NCI-H345 (cell line): ENCODE measurements at places on chromosomes 3 and 15.

DNA sequence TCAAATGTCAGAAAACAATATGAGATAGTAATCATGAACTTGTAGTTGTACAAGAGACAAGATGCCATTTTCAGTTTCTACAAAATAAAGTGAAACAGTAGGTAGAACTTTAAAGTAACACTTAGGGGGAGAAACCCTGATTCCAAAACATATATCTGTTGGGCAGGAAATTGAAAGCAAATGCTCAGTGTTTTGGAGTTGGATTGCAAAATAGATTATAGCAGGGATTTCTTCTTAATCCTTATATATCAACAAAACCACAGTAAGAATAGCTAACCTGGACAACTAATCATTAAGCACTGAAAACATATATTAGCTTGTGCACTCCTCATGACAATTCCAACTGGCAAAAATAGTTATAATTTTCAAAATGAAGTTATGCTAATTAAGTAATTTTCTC is 46.9 kb downstream of the COMMD2 start:
- DNase-seq, result no peak

DNA sequence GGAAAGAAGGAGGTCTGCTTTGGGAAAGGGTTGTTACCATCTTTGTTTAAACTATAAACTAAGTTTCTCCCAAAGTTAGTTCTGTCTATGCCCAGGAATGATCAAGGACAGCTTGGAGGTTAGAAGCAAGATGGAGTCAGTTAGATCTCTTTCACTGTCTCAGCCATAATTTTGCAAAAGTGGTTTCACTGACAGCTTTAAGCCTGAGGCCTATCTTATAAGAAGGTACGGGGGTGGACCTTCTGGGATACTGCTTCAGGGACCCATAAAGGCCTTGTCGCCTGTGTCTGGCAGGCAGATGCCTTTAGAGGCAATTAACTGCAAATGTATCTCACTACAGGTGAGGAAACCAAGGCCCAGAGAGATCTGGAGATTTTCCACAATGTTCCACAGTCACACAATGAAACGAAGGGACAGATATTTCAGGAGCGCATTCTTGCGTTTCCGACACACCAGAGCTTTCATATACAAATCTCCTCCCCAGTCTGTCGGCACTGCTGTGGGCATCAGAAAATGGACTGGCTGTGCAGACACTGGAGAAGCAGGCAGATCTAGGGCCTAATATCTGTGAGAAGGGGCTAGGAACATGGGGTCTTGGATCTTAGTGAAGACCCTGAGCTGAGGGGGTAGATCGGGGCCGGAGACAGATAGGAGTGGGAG is 169.5 kb upstream of the SMAD3 start:
- no peak for DNase-seq

GRCh38 chr3:55812394-55813013 is 325.4 kb upstream of the WNT5A start:
- no peak for DNase-seq

DNA sequence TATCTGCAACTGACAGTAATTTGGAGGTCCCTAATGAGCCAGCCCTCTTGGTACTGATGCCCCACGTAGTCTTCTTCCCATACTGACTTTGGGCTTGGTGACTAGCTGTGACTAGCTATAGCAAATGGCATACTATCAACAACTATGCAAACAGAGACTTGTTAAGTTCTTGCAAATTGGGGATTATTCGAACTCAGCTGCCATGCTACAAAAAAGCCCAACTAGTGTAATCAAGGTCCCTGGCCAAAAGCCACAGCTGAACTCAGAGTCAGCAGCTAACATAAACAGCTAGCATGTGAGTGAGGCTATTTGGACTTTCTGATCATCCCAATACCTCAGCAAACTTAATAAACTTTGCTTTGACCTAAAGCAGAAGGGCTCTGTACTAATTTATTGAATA is 121.2 kb upstream of the PLXND1 start:
- no peak for DNase-seq

GRCh38 chr15:52102463-52102862 is 10.1 kb downstream of the BCL2L10 start:
- no peak for DNase-seq

DNA sequence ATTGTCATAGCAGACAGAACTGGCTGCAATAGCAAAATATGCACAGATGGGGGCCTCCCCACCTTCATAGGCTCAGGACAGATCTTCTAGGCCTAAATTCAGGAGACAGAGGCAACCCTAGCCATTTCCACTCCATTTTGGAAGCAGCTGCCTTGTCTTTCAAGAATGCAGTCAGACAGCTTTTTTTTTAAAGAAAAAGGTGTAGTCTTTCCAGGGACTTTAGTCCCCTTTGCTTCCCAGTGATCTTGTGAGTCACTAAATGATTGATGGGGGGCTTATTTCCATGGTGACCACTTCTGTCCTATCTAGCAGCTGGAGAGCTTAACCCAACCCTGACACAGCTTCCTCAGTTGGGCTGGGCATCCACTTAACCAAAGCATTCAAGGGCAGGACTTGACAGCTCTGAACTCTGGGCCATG is 165.9 kb downstream of the TPRG1 start:
- DNase-seq, result no peak

- DNase-seq, result no peak
Measured at GRCh38 chr15:100588638-100589242, 13.2 kb downstream of the LINS1 start.

GRCh38 chr3:185362850-185363661 is at the start of gene MAP3K13:
MAP3K13 (plus strand) TSS chr3:185363136; CDS start chr3:185428582, 65,446 bp downstream.
- no peak for DNase-seq

DNA sequence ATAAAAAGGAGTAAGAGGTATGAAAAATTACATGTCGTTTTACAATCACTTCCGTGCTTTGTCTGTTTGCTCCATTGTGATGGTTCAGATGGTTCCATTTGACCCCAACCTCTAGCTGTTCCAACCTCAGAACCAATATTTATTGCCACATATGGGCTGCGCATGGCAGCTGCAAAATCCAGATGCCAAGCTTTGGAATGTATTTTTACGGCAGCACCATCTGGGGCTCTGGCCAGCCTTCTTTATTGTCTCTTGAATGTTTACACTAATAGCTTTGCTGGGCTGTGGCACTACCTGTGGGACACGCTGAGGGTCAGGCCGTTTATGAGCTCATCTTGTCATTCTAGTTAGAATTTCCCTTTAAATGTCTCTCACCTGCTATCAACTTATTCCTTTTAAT is 219.8 kb downstream of the ROBO2 start:
- DNase-seq, result peak; percentile 72

GRCh38 chr3:36957862-36958686 is 13.2 kb upstream of the TRANK1 start:
- DNase-seq, result no peak

DNA sequence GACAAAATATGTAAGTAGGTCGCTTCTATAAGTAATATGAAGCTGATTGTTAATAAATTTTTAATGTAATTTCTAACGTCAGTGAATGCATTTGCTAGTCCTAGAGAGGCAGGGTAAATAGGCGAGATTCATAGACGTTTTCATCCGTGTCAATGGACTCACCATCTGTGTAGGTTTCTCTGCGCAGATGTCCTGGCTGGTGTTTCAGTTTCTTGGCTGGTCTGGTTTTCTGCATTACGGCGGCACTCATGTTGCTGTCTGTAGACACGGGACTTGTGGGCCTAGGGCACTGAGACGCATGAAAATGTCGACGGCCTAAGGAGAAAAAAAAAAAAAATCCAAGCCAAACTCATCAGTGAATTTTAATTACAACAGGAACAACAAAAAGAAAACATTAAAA is 1153.3 kb downstream of the ROBO1 start:
- no peak for DNase-seq

GRCh38 chr3:187903697-187904096 is 158.4 kb upstream of the BCL6 start:
- no peak for DNase-seq

DNA sequence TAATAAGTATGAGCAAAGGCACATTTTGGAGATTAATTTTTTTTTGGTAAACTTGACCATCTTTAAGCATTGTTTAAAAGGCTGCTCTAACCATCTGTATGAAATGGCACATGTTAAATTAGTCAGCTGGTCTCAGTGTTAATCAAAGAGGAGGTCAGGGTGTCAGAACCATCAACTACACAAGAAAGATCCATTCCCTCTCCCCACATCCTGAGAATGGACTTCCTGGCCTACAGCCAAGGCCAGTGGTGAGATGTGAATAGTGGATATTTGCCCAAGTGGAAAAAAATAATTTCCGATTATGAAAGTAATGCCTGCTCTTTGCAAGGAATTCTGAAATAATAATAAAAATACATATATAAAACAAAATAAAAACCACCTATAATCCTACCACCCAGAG is 641.7 kb downstream of the NR2F2 start:
- DNase-seq, result no peak

GRCh38 chr15:85485956-85486567 is 105.7 kb downstream of the AKAP13 start:
- peak; percentile 56 for DNase-seq

GRCh38 chr3:135907422-135908165 is 57.9 kb upstream of the PPP2R3A start:
- DNase-seq, result no peak

- no peak for DNase-seq
Measured at GRCh38 chr3:1513662-1514061, 420.8 kb downstream of the CNTN6 start.

- DNase-seq, result no peak
Measured at GRCh38 chr3:62670351-62670750, 204.9 kb downstream of the CADPS start.

- DNase-seq, result peak; percentile 46
Measured at GRCh38 chr3:113626503-113627371, 69.7 kb downstream of the USF3 start.

DNA sequence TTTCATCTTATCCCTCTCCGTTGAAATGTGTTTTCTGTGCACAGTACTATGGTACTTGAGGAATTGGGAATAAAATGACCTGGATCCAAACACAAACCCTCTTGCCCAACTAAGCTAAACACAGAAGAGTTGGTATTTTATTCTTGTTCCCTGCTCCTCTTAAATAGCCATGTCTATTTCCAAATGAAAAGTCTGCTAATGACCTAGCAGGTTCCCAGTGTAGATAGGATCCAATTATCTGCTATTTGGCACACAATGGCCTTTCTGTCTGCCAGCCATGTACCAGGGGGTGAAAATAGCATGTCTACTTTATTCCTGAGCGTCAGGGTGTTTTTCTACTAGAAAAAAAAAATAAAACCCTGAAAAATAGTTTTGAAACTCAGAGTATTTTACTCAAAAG is 657.0 kb upstream of the NAALADL2 start:
- DNase-seq, result no peak

- DNase-seq, result peak; percentile 50
Measured at GRCh38 chr15:48250640-48251076, 44.6 kb downstream of the SLC12A1 start.

DNA sequence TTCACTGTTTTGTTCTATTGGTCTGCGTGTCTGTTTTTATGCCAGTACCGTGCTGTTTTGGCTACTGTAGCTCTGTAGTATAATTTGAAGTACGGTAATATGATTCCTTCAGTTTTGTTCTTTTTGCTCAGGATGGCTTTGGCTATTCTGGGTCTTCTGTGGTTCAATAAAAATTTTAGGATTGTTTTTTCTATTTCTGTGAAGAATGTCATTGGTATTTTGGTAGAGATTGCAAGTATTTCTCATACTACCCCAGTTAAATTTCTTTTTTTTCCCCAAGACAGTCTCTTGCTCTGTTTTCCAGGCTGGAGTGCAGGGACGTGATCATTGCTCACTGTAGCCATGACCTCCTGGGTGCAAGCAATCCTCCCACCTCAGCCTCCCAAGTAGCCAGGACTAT is 53.4 kb downstream of the STARD9 start:
- DNase-seq, result no peak

GRCh38 chr3:119700269-119700919 is 2.4 kb upstream of the CFAP91 start:
- no peak for DNase-seq

DNA sequence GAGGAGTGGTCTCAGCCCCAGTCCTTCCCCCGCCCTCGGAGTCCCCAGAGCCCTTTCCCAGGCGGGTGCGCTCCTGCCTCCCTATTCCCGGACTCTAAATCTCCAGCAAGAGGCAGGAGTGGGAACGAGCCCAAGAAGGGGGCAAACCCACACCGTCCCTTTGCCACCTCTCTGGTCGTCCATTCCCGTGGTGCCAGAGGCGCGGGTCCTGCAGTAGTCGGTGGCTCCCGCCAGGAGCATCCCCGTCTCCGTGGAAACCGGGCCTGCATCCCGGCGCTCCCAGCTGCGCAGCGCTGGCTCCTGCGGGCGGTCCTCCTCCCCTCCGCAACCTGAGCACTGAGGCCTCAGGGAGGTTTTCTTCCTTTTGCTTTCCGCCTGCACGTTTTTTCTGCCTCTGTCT is 44.8 kb downstream of the LHFPL4 start:
- no peak for DNase-seq

DNA sequence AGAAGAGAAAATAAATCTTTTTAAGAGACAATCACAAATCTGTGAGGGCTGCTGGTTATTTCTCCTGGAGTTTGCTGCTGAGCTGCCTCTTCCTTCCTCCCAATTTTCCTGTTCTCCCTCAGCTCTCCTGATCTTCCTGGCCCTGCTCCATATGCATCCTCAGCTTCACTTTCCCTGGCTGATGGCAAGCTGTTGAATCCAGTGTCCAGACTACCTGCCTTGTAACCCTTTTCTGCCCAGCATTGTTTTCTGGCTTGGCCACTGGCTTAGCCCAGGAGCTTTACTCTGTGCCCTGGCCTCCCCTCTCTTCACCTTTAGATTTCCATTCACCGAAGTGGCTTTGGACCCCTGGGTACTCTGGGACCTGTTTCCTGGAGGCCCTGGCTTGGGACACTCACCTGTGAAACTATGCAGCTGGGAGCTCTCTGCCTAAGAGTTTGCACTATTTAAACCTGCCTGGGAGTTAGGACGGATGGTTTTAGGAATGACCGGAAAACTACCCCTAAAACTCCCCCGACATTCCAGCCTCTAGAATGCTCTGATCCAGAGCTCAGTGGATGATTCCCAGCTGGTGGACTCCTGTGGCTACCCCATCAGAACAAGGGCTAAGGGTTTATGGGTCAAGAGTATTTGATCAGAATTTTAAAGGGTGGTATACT is 90.0 kb downstream of the RBPMS2 start:
- no peak for DNase-seq

DNA sequence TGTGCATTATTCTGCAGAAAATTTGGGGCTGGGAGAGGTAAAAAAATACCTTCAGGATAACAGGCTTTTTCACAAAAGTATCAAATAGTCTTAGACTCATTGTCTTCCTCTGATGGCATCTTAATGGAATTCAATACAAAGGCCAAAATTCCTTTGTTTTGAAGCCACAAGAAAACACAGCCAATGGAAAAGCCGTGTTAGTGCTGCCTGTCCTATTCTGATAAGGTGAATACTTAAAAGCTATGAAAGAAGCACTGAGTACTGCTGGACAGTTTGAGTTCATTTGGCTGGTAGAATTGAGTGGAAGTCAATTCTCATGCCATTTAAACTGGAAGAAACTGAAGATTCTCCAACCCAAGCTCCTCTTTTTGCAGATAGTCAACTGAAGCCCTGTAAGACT is 395.3 kb upstream of the TPRG1 start:
- no peak for DNase-seq
